ENCODE measurements at places on chromosomes 2 and 18.

DNA sequence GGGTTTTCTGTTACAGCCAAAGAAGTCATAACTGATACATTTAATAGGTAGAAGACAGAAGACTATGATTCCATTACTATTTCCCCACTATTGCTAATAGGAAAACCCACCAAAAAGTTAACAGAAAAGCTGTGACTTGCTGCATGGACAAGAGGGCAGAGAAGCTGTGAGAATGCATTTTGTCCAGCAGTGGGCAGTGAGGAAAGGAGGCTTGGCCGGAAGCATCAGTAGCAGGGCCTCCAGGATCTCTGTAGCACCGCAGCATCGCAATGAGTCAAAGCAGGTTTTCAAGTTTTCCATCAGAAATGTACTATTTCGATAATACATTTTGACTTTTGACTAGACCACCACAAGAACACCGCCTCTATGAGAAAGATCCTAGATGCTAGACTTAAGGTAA, 24.9 kb downstream of the MYO5B start:
- DNase-seq = no peak

GRCh38 chr2:105627534-105627933, 117.2 kb upstream of the NCK2 start:
- DNase-seq = no peak

GRCh38 chr18:41347057-41347456, 608.0 kb upstream of the PIK3C3 start:
- no peak for DNase-seq

DNA sequence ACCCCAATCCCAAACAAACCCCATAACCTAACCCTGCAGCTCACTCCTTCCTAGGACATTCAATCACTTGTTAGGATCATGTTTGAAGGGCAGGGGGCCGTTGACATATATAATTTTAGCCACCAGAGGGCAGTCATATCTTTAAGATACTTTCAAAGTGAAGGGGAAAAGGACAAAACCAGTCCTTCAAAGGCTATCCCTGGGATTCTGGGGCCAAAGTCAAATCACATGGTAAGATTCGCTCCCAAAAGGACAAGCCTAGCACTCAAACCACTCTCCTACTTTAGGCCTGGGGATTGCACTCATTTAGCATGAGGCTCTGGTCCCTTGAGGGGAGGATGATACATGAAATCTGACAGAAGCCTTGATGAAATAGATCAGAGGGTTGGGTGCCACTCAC, 44.6 kb downstream of the HAUS1 start:
- DNase-seq = no peak

- DNase-seq = no peak
These were observed 58.1 kb downstream of the PAX3 start for GRCh38 chr2:222240676-222241049.

GRCh38 chr2:174633623-174633930, 36.0 kb upstream of the WIPF1 start:
- DNase-seq = no peak

DNA sequence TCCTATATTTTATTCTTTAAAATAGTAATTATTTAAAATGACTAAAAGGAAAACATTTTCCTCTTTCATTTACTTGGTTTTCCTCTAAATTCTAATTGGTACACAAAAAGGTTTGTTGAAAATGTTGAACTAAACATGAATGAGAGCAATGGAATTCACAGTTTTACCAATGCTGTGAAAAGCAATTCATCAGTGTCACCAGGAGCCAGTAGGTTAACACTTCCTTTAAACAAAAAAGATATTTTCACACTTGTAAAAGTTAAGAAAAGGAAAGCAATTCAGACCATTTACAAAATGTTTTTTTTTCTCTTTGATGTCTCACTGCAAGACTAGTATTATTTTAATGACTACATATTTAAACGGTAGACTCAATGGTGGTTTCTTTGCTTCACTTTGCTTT, 341.6 kb downstream of the RIT2 start:
- no peak for DNase-seq

GRCh38 chr18:26046419-26047077, 43.9 kb downstream of the SS18 start:
- no peak for DNase-seq

- no peak for DNase-seq
These were observed 40.9 kb downstream of the TCF4 start for GRCh38 chr18:55546851-55547704.

- no peak for DNase-seq
These were observed 45.3 kb downstream of the RBKS start for GRCh38 chr2:27844821-27845255.

DNA sequence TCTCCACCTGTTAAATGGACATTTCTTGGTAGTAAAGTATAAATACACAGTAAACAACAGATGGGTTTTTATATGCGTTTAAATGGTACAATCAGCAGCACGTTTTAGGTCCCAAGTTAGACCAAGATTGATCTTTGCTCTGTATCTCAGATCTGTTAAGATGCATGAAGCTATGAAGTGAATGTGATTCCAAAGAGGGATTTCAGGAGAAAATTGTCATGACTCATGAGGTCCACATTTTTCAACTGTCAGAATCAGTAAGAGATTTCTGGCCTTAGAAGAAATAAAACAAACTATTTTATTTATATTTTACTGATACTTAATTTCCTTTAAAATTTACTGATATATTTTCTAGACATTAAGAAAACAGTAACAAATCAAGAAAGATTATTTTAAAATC, 142.7 kb downstream of the EML6 start:
- DNase-seq = no peak

GRCh38 chr18:55268151-55268601, 308.9 kb upstream of the CCDC68 start:
- DNase-seq = no peak

- DNase-seq = no peak
These were observed 440 bp upstream of the UGGT1 start for GRCh38 chr2:128090575-128090944.

DNA sequence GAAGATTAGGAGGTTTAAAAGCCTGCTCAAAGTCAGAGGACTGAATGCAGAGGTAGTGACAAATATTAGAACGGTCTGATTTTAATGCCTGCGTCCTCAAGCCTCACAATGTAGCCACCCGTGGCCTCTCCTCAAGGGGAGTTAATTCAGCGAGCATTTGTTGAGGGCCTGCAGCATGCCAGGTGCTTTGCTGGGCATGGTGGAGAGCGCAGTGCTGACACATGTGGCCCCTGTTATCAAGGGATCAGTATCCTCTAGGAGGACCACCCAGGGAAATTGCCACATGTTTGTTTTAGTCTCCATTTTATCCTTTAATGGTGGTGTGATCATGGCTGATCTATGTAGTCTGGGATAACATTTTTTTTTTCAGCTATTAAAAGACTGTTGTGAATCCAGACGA, 19.2 kb downstream of the PMAIP1 start:
- no peak for DNase-seq

GRCh38 chr2:76197842-76198448, 487.2 kb upstream of the GCFC2 start:
- peak; percentile 29 for DNase-seq

- DNase-seq = no peak
These were observed 59.9 kb upstream of the TMEM87B start for GRCh38 chr2:111995148-111995547.

- no peak for DNase-seq
These were observed 1218.9 kb downstream of the DSC3 start for GRCh38 chr18:29823671-29824070.

- DNase-seq = no peak
These were observed 3.6 kb upstream of the DGKD start for GRCh38 chr2:233350708-233351107.

DNA sequence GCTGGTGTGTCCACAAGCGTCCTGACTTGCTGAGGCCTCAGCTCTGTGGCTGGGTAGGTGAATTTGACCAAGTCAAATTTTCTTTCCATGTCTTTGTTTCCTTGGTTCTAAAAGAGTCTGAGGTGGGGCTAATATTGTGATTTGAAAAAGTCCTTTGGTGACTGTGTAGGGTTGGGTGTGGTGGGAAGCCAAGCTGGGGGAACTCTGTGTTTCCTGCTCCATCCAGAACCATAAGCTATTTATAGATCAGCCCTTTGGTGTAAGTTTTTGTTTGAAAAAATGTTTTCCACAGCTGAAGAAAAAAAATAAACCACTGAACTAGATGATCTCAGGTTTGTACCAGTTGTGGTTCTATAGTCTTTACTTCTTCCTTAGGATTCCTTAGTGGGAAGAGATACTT, 462.7 kb downstream of the TGIF1 start:
- DNase-seq = no peak

- no peak for DNase-seq
These were observed 505.8 kb downstream of the ZEB2 start for GRCh38 chr2:144014103-144014502.

GRCh38 chr18:3604498-3605408, 154.8 kb downstream of the TGIF1 start:
- DNase-seq = no peak

DNA sequence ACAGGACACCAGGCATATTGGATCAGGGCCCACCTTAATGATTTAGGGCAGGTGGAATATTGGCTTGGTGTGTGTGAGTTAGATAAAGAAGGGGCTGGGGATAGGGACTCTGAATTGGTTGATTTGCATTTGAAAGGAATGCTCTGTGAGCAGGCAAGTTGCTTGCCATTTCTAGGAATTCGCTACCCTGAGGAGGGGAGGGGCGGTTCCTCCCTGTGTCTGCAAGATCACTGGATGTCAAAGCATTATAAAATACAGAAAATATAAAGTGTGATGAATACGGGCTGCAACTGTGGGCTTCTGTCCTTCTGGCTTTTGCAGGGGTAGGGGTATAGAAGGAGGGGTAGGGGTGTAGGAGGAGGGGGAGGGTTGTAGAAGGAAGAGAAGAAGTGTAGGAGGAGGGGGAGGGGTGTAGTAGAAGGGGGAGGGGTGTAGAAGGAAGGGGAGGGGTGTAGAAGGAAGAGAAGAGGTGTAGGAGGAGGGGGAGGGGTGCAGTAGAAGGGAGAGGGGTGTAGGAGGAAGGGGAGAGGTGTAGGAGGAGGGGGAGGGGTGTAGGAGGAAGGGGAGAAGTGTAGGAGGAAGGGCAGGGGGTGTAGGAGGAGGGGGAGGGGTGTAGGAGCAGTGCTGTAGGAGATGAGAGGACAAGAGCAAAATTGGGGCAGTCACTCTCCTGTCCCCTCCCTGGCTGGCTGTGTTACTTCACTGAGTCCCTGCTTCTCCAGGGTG, 238.0 kb upstream of the COPS8 start:
- DNase-seq = no peak

DNA sequence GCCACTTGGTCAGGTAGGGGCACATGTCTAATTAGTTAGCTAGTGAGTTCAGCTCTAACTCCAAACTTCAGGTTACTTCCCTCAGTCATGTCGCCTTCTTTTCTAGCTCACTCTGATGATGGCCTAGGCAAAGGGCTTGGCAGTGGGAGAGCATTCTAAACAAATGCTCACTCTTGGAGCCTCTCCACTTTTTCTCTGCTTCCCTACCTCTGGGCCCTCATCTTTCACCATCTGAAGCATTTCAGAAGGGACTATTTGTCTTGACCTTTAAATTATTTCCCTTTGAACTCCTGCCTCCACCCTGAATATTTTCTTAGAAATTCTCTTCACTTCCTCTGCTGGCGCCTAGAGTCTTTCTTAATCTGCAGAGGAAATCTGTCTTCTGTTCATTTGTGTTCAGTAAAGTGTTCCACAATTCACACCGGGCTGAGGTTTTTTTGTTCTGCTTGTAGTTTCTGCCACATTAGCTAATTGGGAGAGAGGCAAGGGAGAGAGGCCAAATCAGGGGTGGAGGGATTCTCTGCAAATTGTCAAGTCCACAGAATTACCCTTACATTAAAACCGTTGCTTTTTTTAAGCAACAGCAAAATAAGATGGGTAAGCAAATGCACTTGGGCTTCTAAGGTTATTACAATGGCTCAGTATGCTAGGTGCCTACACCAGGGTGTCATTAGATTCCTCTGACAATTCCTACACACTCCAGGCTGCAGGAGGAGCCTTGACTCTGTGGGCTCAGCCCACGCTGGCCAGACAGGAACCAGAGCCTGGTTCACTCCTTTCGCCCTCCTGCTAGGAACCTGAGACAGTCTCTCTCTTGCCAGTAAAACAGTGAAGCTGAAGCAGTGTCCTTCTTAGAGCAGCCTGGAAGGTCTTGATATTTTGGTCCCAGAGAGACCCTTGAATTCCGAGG, 5.5 kb downstream of the MSGN1 start:
- DNase-seq = no peak

DNA sequence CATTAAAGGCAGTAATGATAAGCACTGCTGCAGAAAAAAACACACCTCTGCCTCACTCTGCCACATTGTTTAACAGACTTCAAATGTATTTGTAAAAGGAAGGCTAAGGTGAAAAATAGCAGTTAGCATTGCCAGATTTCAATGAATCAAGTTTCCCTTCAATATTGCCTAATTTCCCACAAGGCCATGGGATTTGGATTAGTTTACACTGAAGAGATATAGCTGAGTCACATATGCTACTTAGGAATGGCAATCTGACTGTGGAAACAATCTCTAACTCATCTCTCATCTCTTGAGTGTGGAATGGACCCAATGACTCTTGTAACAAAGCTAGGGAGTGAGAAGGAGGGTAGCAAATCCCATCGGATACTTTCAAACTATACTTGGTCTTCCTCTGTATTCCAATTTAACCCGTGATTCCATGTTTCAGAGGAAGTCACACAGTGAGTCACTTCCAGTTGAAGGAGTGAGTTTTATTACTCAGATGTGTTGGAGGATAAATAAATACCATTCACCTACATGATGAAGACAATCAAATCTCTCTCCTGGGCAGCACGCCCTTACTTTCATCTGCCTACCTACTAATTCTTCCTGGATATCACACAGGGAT, 5.1 kb downstream of the B4GALT6 start:
- DNase-seq = no peak

DNA sequence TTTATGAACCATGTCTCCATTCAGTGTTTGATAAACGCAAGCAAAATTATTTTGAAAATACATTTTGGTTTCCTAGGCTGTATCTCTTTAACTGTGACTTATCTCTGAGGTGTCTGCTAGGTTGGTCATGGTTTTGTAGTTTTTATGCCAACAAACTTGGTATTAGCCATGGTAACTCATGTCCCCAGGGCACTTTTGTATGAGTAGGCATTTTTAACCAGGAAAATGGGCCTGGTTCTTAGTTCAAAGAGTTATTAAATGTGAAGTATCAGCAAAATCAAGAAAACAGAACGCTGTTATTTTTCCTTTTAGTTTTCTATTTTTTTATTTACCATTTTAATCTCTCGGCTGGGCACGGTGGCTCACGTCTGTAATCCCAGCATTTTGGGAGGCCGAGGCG, 179.3 kb upstream of the LHCGR start:
- DNase-seq = no peak

- no peak for DNase-seq
These were observed 92.2 kb downstream of the DPP4 start for GRCh38 chr2:161981679-161982250.

Data from activated CD4-positive, CD25-positive, alpha-beta regulatory T cell treated with anti-CD3 and anti-CD28 coated beads, Interleukin-2, amount 50 U/mL, for 72 hours (primary cell).